Esophagus muscularis mucosa (tissue), 4 donors: ENCODE measurements at places on chromosomes 12 and 14. TPM values are rescaled to one million over a fixed set of nuclear protein-coding genes. Genes with fewer than 3 reads are reported as not detected.

GRCh38 chr12:94265539-94265938 is 117.2 kb downstream of the PLXNC1 start:
- DNase-seq = no peak

DNA sequence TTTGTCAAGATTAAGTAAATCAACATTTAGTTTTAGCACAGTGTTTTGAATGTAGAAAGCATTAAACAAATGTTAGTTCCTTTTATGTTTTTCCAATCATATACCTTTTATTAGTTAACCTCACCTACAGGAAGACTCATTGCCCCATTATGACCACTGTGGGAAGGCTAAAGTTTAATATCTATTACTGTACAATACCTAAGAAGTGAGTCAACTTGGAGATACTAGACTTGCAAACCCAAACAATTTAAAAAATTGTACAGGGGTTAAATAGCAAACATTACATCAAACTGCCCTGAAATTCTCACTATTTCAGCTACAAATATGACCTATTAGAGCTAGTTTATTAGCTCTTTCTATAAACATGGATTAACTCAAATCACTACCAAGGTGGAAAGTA is 8.6 kb upstream of the G2E3 start:
- no peak for DNase-seq

DNA sequence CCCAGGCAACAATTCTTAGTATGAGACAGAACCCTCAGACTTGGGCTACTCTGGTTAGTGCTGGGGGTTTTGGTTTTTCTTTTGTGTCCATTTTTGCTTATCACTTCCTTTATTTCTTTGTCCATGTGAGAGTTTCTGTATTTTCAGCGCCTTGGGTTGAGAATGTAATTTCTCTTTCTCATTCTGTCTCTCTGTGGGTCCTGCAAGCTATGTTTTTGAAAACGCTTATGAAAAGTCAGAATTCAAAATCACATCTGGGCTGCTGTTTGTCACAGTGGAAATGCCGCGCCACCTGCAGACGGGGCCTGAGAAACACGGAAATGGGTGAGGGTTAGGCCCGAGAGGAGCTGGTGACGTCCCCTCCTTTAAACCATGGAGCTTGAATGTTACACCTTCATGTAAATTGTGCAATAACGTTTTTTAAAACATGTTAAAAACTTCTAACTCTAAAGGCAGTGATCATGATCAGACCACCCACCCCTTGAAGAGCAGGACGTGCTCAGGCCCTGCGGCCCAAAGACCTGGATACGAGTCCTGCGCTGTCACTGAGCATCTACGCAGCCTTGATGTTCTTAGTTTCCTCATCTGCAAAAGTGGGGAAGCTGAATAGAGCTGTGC is 26.1 kb downstream of the JDP2 start:
- DNase-seq = no peak

Gene TDRD9
- 2.0 TPM for total RNA-seq

Gene FUT8
- total RNA-seq = 12.8 TPM

Gene TAS2R7
- total RNA-seq = not detected
